ENCODE measurements at places on chromosomes 4 and X.

DNA sequence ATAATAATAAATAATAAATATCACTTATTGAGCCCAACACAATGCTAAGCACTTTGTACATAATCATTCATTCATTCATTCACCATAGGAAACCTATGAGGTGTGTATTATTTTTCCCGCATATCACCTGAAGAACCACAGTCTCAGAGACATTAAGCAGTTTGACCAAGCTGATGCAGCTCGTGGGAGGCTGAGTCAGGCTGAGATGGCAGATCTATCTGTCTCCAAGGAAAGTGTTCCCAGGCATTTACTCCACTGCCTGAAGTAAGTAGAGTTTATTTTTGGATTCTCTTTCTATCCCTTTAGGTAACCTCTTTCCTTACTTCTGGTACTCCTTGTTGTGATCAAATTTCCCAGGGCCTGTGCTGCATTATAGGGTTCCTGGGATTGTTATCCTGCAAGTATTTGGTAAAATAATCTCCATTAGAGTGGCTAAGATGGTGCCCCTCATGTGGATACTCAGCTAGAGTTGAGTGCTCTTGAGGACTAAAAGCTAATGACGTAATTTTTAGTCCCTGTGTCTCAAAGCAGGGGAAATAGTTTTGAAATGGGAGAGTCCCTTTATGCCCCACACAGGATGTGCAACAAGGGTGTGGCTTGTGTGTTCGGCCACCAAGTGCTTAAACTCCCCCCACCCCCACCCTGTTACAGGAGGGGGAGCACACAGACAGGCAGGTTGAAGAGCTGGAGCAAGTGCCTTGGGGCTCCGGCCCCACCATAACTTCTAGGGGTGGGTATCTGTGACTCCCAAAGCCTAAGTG is 467.0 kb downstream of the STIM2 start:
- DNase-seq: no peak

- no peak for DNase-seq
Observed at GRCh38 chr4:7003879-7004240, 39.3 kb upstream of the TADA2B start.

- no peak for DNase-seq
Observed at GRCh38 chrX:34404386-34405070, 252.6 kb downstream of the TMEM47 start.

- DNase-seq: no peak
Observed at GRCh38 chr4:68865188-68865638, 49.4 kb downstream of the UGT2B10 start.

DNA sequence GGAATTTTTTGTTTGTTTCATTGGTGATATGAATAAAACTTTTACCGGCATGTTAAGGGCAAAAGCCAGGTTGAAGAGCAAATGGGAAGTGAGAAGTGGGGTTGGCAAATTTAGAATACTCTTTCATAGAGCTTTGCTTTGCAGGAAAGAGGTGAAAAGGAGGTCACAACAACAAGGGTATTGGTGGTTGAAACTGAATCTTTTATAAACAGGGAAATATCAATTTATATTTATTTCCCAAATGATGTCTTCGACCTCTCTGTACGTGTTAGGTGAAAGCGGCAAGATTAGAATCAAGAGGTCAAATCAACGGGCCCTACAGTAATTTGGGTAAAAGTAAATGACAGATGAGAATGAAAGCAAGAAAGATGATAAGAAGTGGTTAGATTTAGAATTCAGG is 3.4 kb downstream of the SMR3A start:
- no peak for DNase-seq

DNA sequence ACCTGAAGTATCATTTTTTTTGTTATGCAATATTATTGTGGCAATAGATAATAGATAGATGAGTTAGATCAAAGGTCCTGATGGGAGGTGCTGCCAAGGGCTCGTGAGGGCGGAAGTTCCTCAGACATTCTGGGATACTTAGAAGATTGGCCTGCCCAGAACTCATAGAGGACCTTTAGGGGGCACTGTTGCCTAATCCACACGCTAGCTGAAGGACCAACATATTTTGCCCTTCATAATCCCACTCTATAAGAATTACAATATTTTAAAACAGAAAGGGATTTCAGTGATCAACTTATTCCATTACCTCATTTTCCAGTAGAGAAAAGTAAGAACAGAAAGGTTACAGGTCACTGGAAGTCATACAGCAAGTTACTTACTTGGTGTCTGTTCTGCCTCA is 22.9 kb upstream of the COX7B2 start:
- no peak for DNase-seq

- DNase-seq: no peak
Observed at GRCh38 chrX:72573158-72573511, 492 bp upstream of the HDAC8 start.

GRCh38 chr4:8101213-8102075 is 57.2 kb downstream of the ABLIM2 start:
- DNase-seq: no peak

GRCh38 chr4:158996669-158997074 is 106.2 kb upstream of the RAPGEF2 start:
- DNase-seq: no peak

- no peak for DNase-seq
Observed at GRCh38 chrX:8731559-8732395, at the start of gene ANOS1. Gene ANOS1, minus strand, starts transcription at chrX:8732137. Its CDS starts 101 bp downstream, at chrX:8732036.

- DNase-seq: no peak
Observed at GRCh38 chr4:6177587-6178197, 22.7 kb downstream of the JAKMIP1 start.

- no peak for DNase-seq
Observed at GRCh38 chrX:30659421-30659820, 6.2 kb downstream of the GK start.

DNA sequence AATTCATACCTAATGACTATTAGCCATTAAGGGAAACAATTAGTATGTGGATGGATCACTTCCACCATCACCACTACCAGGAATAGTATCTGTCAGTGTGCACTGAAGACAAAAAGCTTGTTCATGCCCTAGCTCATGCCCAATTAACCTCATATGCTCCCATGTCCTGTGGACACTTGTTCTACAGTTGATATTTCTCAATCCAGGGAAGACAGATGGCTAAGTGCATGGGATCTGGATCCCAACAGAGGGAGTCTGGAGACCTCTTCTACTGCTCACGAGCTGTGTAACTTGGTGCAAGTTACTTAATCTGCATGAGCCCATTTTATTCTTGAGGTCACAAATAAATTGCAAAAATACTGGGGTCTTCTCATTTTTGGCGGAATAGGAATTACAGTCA is 23.7 kb downstream of the AMOT start:
- DNase-seq: no peak

DNA sequence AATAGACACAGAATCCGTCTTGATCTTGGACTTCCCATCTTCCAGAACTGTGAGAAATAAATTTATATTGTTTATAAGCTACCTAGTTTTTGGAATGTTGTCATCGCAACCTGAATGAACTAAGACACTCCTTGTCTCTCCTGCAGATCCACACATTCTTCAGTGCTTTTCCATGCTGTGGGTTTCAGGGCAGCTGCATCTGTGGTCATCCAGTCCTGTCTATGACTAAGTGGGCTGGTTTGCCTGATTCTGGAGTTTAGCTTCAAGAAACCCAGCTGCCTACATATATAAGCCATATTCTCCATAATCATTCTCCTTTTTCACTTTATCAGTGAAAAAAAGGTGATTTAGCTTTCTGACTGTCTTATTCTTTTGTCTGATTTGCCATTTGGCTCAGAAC is 170.3 kb upstream of the KIT start:
- DNase-seq: no peak

All from GM13977 (cell line).